MM.1S (cell line): ENCODE measurements at places on chromosomes 7 and 10.

DNA sequence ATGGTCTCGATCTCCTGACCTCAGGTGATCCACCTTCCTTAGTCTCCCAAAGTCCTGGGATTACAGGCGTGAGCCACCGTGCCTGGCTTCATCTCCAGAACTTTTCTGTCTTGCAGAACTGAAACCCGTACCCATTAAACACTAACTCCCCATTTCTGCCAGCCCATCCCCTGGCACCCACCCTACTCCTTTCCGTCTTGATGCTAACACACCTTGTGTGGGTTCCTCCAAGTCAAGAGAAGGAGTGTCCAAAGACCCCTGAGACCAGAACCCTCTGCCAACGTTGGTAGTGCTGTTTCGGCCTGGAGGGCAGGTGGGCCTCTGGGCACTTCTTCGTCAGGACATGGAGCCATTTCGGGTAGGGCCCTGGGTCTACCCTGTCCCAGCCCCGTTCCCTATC lies 83.6 kb downstream of the MGMT start:
- DNase-seq = no peak

DNA sequence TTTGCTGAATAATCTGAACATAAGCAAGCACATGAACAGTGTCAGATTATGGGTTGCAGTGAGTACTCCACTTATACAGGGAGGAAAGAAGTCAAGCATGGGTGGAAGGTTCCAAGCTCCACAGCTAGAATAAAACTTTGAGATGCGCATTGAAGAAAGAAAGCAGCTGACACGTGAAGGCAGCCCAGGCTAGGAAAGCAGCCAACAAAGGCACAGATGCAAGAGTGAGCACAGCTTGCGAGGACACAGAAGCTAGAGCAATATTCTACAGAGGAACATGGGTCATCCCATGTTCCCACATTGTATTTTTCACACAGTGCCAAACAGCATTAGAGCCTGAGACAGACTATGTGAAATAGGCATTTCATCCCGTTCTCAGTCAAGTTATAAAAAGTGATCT lies 194.6 kb upstream of the TBX20 start:
- no peak for DNase-seq

- no peak for DNase-seq
Observed at GRCh38 chr10:33106767-33107166, 148.7 kb upstream of the ITGB1 start.

- DNase-seq = no peak
Observed at GRCh38 chr7:8221567-8221966, 40.4 kb downstream of the ICA1 start.

GRCh38 chr10:130048081-130048480 lies 62.5 kb downstream of the C10orf143 start:
- no peak for DNase-seq

DNA sequence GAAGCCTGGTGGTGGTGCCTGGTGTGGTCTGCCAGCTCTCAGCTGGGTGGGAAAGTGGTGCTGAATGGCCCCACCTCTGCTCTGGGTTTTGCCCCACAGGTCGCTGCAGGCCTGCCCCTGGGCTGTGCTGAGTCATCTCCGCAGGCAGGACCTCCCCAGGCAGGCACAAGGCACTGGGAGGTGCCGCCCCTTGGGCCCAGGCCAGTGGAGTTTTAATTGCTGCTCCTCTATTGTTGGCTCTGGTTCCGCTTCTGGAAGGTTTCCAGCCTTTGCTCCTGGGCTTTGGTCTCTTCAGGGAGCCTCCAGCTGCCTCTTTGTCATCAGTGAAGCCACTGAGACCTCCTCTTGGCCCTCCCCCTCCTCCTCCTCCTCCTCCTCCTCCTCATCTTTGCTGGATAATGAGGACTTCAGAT lies 180.3 kb upstream of the GRB10 start:
- DNase-seq = no peak

- DNase-seq = peak; percentile 48
Observed at GRCh38 chr10:34524369-34525091, 290.6 kb downstream of the PARD3 start.

DNA sequence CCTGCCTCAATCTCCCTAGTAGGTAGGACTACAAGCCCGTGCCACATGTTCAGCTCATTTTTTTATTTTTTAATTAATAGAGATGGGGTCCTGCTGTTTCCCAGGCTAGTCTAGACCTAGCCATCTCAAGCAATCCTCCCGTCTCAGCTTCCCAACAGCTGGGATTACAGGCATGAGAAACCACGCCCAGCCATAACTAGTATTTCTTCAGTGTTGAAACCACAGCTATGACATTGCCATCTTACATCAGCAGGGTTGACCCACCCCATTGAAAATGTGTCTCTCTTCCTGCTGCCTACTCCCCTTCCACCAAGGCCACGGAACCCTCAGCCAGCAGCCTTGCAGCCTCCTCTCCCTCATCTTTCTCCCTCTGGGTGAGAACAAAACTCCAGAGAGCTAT lies 62.1 kb upstream of the ZNF746 start:
- no peak for DNase-seq

DNA sequence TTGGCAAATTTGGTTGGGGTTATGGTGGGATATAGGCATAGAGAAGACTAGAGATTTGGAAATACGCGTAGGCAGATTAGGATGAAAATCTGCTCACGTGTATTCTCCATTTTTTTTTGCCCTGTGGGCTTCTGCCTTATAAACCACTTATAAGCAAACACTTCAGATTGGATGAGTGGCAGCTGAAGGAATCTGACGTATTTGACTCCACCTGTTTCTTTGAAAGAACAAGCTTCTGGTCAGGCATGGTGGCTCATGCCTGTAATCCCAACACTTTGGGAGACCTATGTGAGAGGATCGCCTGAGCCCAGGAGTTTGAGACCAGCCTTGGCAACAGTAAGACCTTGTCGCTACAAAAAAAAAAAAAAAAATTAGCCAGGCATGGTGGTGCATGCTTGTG lies 5.1 kb downstream of the STK31 start:
- no peak for DNase-seq

DNA sequence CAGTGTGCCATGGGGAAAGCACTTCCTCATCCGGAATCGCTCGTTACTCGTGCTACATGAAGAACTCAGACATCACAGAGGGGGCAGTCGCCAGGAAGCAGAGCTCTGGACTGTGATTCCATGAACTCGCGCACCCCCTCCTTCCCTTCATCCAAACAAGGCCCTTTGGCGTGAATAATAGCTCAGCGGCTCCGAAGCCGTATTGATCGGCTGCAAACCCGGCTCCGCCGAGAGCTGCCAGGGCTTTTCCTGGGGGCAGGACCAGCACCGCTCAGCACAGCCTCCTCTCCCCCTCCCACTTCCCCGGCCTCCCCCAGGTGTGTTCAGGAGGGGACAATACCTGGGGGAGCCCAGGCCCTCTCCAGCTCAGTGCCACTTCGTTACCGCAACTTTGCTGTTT lies 129.0 kb upstream of the TCF7L2 start:
- no peak for DNase-seq

GRCh38 chr7:156989766-156990535 lies 20.5 kb downstream of the MNX1 start:
- no peak for DNase-seq

DNA sequence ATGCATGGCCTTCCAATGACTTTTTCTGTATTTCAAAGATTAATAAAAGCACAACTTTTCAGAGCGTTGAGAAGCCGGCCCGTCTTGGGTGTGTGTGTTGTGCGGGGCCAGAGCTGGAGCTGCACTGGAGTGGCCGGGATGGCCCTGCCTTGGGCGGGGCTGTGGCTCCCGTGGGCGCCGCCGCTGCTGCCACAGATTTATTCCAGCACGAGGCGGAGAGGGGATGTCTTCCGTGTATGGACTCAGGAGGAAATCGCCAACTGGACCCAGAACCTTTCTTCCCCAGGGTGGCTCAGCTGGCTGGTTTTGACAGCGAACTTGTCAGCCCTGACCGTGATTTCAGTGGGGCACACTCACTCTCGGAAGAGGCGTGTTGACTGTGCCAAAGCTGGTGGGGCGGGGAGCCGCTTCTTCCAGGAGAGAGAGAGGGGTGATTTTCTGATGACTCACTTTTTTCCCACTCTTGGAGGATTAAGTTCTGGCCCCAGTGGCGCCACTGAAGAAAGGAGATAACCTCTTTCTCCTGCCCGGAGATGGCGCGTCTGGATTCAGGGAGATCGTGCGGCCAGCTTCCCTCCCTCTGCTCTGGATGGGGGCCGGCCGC lies 72.4 kb downstream of the DNAJB6 start:
- no peak for DNase-seq

DNA sequence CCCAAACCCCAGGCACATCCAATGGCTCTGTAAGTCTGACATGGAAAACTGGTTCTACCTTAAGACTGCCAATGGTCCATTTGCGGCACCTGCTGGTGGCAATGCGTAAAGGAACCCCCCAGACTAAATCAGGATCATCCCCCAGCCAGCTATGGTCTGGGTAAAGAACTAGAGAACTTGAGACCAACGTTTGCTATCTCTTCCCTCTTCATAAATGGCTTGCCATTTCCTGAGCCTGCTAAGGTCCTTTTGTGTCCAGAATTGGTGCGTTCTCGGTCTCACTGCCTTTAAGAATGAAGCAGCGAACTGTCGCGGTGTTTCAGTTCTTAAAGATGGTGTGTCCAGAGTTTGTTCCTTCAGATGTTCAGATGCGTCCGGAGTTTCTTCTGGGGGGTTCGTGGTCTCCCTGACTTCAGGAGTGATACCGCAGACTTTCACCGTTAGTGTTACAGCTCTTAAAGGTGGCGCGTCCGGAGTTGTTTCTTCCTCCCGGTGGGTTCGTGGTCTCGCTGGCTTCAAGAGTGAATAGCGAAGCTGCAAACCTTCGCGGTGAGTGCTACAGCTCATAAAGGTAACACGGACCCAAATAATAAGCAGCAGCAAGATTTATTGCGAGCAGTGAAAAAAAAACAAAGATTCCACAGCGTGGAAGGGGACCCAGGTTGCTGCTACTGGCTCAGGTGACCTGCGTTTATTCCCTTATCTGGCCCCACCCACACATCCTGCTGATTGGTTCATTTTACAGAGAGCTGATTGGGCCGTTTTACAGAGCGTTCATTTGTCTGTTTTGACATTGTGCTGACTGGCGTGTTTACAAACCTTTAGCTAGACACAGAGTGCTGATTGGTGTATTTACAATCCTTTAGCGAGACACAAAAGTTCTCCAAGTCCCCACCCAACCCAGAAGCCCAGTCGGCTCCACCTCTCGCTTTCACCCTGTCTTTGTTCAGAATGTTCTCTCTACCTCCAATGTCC lies 95.4 kb downstream of the ELMO1 start:
- DNase-seq = peak; percentile 90

GRCh38 chr7:36137258-36137657 lies 15.8 kb upstream of the EEPD1 start:
- no peak for DNase-seq

- no peak for DNase-seq
Observed at GRCh38 chr10:75941223-75941801, 509.9 kb downstream of the LRMDA start.

DNA sequence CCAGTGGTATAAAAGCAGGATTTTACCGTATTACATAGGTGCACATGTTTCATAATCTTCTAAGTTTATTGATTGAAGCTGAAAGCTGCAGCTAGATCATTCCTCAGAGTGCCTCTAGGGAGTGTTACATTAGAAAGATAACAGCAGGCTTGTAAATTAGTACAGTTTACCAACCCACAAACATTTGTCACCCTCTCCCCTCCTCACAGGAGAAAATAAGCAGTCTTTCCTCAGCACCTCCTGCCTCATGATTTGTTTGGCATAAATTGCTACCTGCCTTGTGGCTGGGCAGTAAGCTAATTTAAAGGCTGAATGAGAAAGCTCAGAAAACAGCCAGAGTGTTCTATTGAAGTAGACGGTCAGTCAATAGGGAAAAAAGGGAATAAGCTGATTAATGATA lies 74.2 kb downstream of the NXPH1 start:
- no peak for DNase-seq

DNA sequence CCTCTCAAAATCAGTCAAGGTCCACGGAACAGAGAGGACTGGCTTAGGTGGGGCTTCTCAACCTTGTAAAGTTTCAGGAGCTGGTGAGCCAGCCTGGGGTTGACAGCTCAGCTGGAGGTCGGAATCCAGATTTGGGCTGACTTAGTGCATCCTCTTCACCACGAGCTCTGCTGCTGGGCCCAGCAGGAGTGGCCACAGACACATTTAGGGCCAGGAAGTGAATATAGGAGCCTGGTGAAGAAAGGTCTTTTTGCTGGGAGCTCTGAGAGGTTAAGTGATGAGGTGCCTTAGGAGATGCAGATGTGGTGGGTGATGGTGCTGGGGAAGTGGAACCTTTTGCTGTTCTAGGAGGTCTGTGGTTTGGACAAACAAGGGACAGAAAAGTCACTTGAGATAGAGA lies 39.3 kb upstream of the MMD2 start:
- DNase-seq = no peak

DNA sequence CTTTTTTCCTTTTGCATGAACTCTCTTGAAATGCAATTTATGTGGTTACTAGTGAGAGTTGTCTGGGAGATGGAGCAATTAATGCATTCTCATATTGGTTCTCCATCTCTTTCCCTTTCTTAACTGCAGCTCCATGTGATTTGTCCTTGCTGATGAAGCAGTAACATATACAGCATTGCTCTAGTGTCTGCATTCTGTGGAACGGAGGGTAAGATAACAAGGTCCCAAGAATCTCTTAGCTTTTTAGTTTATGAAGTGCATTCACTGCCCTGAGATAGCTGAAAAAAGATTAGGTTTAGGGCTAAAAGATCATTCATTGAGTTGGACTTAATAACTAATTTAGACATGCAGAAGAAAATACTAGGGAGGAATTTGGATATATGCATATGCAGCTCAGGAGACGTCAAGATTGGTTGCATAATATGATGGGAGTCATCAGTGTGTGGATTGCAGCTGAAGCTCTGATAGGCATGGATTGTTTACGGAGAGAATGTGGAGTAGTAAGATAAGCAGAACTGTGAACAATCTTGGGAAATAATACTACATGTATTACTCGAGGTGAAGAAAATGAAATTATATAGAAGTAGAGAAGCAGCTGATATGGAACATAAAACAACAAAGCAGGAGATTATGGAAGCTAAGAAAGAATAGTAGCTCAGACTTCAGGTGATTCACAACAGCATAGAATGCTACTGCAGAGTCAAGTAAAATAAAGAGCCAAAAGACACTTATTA lies 404.7 kb downstream of the ARL4A start:
- no peak for DNase-seq

DNA sequence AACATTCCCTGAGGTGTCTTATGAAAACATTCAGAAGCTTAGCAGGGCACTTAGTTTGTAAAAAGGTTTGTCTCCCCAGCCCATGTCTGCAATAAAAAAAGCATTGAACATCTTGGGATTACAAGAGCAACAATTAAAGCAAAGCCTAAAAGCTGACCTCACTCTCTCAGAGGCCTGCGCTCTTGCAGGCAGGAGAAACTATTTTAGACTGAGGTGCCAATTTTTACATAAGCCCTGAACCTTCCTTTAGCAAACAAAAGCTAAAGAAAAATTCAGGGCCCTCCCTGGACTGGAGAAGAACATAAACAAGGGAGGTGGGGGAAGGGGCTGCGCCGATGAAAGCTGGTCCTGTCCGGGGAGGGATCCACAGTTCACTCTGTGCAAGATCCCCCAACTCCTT lies 312.7 kb upstream of the RNF32 start:
- DNase-seq = no peak

- no peak for DNase-seq
Observed at GRCh38 chr10:100697070-100697469, 48.3 kb upstream of the PAX2 start.
